ENCODE measurements at places on chromosomes 6 and 20.
A peak's percentile ranks its signal among the peaks of the same experiment; 100 is the strongest.

GRCh38 chr6:152993431-152993830, 9.1 kb downstream of the MTRF1L start:
- DNase-seq: no peak

DNA sequence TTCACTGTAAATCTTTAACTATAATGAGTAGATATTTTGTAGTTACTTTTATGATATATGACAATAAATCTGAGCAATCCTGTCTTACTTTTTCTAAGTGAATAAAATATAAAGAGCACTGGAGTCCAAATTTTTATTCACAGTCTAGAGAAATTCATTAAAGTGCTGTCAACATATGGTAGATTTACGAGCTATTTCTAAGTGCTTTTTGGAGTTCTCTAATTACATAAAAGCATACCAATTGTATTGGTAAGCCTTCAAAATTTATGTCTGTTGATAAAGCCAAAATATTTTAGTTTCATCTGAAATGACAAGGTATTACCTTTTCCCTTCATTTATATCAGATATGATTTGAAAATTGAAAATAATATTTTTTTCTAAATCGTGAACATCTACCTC, 75.4 kb downstream of the MAN1A1 start:
- no peak for DNase-seq

GRCh38 chr6:70846207-70846835, 110.5 kb downstream of the B3GAT2 start:
- no peak for DNase-seq

- DNase-seq: no peak
Measured at GRCh38 chr20:60062431-60063047, 104.3 kb downstream of the CDH26 start.

- no peak for DNase-seq
Measured at GRCh38 chr6:20227350-20227749, 15.1 kb upstream of the MBOAT1 start.

GRCh38 chr20:13960119-13960518, 30.3 kb downstream of the SEL1L2 start:
- DNase-seq: no peak

GRCh38 chr20:20195021-20195705, 142.8 kb downstream of the CFAP61 start:
- no peak for DNase-seq

DNA sequence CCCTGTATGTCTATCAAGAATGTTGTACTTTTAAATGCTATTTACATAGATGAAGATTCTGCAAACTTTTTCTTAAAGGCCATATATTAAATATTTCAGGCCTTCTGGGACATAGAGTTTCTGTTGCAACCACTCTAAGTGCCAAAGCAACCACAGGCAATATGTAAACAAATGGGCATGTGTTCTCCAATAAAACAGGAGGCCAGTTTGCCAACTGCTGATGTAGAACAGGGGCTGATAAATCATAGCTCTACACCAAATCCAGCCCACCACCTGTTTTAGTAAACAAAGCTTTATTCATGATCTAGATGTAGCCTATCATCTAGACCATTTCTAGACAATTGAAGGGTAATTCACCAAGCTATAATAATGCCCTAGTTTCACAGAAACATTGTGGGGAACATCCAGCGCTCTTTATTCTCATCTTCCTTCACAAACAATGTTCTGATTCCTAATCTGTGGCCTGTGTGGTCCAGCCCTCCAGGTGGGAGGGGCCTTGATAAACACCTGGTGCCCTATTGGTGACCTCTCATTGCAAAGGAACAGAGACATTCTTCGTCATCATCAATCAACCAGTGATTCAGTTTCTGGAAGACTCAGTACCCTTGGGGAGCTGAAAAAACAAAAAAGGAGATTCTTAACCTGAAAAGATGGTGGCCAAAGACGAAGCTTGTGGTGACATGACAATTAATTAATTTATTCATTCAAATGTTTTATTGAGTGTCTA, 80.2 kb downstream of the PREP start:
- DNase-seq: no peak

- DNase-seq: no peak
Measured at GRCh38 chr20:50928469-50928868, 2.8 kb downstream of the ADNP start.

GRCh38 chr20:5923493-5923892, 26.8 kb downstream of the TRMT6 start:
- no peak for DNase-seq

DNA sequence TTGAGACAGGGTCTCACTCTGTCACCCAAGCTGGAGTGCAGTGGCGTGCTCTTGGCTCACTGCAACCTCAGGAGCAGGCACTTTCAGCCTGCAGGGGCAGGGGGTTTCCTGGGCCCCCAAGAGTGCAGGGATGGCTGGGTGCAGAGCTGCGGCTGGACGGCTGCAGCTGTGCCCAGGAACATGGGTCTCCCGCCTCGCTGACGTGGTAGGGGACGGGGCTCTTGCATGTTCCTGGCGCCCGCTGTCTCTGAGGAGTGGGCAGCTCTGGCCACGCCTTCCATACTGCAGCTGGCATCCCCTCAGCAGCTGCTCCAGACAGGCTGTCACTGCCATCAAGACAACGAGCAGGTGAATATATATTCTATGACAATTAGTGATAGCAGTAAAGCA, 2.2 kb upstream of the DEK start:
- no peak for DNase-seq

DNA sequence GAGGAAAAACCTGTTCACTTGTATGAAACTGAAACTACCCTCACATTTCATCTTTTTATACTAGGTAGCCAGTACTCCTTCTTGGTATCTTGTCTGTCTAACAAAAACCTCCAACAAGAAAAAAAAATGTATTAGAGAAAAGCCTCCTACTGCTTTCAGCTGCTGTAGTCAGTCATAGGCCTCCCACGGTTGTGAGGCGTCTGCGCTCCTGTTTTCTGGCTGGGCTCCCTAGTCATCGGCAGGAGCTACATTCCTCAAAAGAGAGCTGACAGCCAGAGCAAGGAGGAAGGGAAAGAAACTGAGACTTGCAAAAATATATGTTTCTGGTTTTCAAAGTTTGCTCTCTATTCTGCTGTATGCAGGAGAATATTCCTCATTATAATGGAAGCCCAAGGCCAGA, 517.0 kb downstream of the LMBRD1 start:
- DNase-seq: no peak

DNA sequence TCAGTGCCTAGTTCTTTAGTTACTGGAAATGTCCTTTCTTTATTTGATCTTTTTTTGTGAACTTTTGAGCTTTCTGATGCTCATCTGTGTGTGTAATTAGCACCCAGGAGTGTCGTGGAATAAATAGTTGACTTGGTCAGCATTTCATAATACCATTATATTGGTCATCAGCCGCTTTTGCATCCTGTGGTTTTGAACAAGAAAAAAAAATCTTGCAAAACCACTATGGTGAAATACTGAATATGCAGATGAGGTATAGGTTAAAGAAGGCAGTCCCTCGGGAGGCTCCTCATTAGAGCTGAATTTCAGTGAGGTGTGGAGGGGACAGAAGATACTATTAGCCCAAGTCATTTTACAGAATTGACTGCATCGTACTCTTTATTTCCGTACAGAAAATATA, 90.1 kb downstream of the FOXO3 start:
- no peak for DNase-seq

DNA sequence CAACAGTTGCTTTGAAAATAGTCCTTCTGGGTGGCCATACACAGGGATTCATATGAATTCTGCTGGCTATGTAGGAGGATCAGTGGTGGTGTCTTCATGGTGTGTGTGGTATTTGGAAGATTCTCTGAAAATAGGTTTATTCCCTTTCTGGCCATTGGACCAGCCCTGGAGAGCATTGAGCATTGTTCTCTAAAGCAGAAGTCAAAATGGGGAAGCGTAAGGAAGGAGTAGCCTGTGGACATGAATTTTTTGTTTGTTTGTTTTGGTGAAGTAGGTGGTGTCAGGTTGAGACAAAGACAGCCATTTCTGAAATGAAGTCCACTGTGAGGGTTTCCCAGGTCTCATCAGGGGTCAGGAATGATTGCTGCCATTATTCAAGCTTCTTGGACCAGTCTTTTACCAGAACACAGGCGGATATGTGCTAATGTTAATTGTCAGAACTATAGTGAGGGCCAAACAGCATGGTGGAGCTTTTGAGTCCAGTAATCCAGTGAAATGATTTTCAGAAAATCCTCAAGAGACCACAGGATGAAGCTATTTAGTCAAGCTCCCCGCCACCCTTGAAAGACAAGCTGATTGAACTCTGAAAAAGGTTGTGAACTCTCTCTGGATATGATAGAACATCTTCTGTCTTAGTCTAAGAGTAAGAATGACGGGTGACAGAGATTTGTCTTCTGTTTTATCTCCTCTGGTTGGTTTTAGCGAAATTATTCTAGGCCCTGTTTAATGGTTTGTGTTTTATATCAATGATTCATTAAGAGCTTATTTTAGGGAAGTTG, 60.0 kb downstream of the DNAH8 start:
- DNase-seq: no peak

GRCh38 chr6:87697581-87698546, 4.2 kb downstream of the AKIRIN2 start:
- peak; percentile 13 for DNase-seq

GRCh38 chr6:163324688-163325389, 89.7 kb upstream of the QKI start:
- peak; percentile 42 for DNase-seq

- DNase-seq: no peak
Measured at GRCh38 chr6:75431379-75431778, 62.2 kb downstream of the FILIP1 start.

DNA sequence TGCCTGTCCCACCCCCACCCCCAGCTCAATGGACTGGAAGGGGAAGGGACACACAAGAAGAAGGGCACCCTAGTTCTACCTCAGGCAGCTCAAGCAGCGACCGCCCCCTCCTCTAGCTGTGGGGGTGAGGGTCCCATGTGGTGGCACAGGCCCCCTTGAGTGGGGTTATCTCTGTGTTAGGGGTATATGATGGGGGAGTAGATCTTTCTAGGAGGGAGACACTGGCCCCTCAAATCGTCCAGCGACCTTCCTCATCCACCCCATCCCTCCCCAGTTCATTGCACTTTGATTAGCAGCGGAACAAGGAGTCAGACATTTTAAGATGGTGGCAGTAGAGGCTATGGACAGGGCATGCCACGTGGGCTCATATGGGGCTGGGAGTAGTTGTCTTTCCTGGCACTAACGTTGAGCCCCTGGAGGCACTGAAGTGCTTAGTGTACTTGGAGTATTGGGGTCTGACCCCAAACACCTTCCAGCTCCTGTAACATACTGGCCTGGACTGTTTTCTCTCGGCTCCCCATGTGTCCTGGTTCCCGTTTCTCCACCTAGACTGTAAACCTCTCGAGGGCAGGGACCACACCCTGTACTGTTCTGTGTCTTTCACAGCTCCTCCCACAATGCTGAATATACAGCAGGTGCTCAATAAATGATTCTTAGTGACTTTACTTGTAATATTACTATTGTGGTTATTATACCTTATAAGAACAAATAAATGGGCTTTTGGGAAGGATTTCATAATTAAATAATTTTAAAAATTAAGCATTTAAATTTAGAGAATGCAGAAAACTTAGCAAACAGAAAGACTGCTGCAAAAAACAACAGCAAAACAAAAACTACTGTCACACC, 8.4 kb downstream of the CDKN1A start:
- no peak for DNase-seq

DNA sequence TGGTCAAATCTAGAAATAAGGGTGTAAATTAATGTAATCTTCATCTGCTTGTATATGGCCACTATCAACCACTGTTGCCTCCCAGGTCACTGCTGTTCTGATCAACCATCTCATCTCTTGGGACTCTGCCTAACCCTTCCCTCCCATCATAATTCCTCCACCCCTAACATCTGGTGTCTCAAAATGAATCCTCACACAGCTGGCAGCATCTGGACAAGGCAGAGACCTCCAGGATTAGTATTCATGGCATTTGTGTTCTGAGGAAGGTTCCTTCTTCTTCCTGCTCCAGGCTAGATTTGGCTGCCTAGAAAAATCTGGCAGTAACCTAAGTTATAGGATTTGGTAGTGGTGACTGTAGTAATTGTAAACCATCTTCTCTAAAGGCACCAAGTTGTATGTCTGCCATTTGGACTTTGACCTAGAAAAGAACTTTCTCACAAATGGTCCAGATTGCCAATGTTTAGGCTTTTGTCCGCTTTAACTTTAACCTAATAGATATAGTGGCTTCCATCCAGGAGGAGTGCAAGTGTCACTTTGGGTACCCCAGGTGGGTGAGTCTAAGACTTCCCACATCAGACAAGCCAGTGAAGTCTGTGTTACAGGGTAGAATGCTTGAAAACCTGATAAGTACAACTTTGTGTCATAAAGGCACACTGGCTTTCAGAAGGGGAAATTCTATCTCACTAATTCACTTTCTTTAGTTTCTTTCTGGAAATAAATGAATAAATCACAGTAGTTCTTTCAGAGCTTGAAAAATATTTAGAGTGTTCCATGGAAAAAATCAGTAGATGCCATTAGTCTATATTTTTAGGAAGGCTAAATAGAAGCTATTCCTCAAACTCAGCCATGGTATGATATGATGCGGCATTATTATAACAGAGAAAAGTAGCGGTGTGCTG, 3.0 kb upstream of the PHACTR2 start:
- no peak for DNase-seq

GRCh38 chr20:62723351-62723750, 14.7 kb downstream of the NTSR1 start:
- DNase-seq: no peak

- peak; percentile 71 for DNase-seq
Measured at GRCh38 chr20:19757487-19758132, 448 bp upstream of the RIN2 start.

Data from nucleus accumbens (tissue), 56 donors.